ENCODE measurements at places on chromosomes 1 and 21. TPM values are rescaled to one million over a fixed set of nuclear protein-coding genes. Genes with fewer than 3 reads are reported as not detected.

Gene AIRE
- total RNA-seq, result not detected

Gene NPL
- 3.2 TPM for total RNA-seq

Gene ERICH3
- not detected for total RNA-seq

Gene DISP3
- total RNA-seq, result not detected

Gene MTMR11
- total RNA-seq, result 10.9 TPM

Gene OLFML3
- 11.1 TPM for total RNA-seq

Gene OR13G1
- total RNA-seq, result not detected

Gene HPCA
- total RNA-seq, result not detected

Gene MPL
- not detected for total RNA-seq

Gene ZBTB8B
- total RNA-seq, result under 0.01 TPM

Gene SLC9C2
- total RNA-seq, result not detected

Gene ILDR2
- total RNA-seq, result not detected

Gene XCL1
- not detected for total RNA-seq

Gene CNR2
- total RNA-seq, result not detected

Gene ZNF683
- not detected for total RNA-seq

Gene AGMAT
- total RNA-seq, result 1.1 TPM

Gene UBL4B
- not detected for total RNA-seq

Gene CD2
- total RNA-seq, result not detected

Gene SMIM1
- total RNA-seq, result 4.6 TPM

Gene SLC5A9
- not detected for total RNA-seq

Gene FCRL2
- not detected for total RNA-seq

Gene ZYG11A
- 2.8 TPM for total RNA-seq

Gene TSPAN2
- total RNA-seq, result 0.32 TPM

Gene SDHB
- total RNA-seq, result 156 TPM

Gene TBX15
- total RNA-seq, result not detected

Gene HSPB7
- not detected for total RNA-seq

Gene SNX7
- 40.9 TPM for total RNA-seq

Gene NES
- total RNA-seq, result 0.14 TPM

Gene USP21
- total RNA-seq, result 14.1 TPM

Gene C1orf167
- not detected for total RNA-seq

Gene ZNF593OS
- not detected for total RNA-seq

Gene BLACAT1
- 2.4 TPM for total RNA-seq

Gene ASPM
- 39.2 TPM for total RNA-seq

Gene ANKRD45
- total RNA-seq, result 0.42 TPM

Gene CFAP57
- total RNA-seq, result 0.92 TPM
